ENCODE measurements at places on chromosomes 16 and 17.

GRCh38 chr17:82232876-82233785 lies 4.3 kb downstream of the SLC16A3 start:
- no peak for DNase-seq

- DNase-seq = peak; percentile 18
Observed at GRCh38 chr17:10327640-10328039, 45.2 kb downstream of the MYH13 start.

GRCh38 chr16:49488336-49488735 lies 114.7 kb downstream of the C16orf78 start:
- DNase-seq = no peak

DNA sequence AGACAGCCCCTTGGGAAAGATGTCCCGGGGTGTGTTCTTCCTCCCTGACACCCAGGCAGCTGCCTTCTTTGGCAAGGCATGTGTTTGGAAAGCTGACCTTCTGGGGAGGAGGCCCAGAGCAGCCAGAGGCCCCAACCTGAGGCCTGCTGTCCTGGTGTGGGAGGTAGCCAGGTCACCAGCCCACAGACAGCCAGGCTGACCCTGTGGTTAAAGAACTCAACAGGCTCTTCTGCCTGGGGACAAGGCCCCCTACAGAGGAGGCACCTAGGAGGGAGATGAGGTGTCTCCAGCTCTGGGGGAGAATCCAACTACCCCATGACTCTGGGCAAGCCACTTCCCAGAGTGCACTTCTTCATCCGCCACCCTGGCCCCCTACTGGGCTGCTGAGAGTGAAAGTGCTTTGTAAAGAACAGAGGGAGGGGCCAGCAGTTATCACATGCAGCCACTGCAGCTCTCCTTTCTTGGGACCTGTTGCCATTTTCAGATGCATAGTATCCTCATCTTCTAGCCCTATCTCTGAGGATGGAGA lies 13.1 kb upstream of the SREBF1 start:
- DNase-seq = no peak

- DNase-seq = no peak
Observed at GRCh38 chr17:51647826-51648225, 387.5 kb downstream of the UTP18 start.

- DNase-seq = no peak
Observed at GRCh38 chr16:30903596-30903995, 7.2 kb downstream of the CTF1 start.

- DNase-seq = peak; percentile 15
Observed at GRCh38 chr17:68511671-68512246, 471 bp upstream of the PRKAR1A start.

DNA sequence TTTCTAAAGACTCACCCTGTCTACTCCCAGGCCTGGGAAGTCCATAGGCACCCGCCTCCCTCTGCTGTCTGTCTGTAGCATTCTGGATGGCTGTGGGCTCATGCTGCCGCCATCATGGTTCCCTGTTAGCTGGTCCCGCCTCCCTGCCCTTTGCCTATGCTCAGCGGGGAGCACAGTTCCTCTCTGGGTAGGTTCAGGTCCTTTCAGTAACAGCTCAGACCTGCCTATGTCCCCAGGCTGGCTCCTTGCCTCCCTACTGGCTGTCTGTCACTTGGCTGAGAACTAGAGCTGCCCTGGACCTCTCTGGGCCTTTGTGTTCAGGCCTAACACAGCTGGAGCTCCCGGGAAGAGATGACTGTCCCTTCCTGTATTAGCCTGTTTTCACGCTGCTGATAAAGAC lies 317.9 kb downstream of the SNX29 start:
- DNase-seq = no peak

- peak; percentile 76 for DNase-seq
Observed at GRCh38 chr17:81471818-81472456, 40.7 kb downstream of the ACTG1 start.

GRCh38 chr17:74785981-74786360 lies 9.8 kb upstream of the NAT9 start:
- DNase-seq = no peak

- no peak for DNase-seq
Observed at GRCh38 chr17:45828582-45829133, 16.0 kb upstream of the SPPL2C start.

- DNase-seq = no peak
Observed at GRCh38 chr16:50546125-50546524, 2.1 kb upstream of the NKD1 start.

GRCh38 chr17:48523010-48523409 lies 7.8 kb downstream of the HOXB1 start:
- DNase-seq = no peak

- no peak for DNase-seq
Observed at GRCh38 chr17:2335726-2336214, 487 bp downstream of the TSR1 start.

GRCh38 chr16:56869513-56870275 lies 4.7 kb downstream of the SLC12A3 start:
- DNase-seq = no peak

DNA sequence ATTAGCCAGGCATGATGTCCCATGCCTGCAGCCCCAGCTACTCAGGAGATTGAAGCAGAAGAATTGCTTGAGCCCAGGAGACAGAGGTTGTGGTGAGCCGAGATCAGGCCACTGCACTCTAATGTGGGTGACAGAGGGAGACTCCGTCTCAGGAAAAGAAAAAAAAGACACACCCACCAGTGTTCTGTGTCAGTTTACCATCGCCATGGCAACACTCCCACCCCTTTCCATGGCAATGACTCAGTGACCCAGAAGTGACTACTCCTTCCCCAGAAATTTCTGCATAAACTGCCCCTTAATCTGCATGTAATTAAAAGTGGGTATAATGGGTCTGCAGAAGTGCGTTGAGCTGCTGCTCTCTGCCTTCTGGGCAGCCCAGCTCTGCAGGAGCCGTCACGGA lies 4.0 kb upstream of the ZC3H18 start:
- DNase-seq = peak; percentile 16

DNA sequence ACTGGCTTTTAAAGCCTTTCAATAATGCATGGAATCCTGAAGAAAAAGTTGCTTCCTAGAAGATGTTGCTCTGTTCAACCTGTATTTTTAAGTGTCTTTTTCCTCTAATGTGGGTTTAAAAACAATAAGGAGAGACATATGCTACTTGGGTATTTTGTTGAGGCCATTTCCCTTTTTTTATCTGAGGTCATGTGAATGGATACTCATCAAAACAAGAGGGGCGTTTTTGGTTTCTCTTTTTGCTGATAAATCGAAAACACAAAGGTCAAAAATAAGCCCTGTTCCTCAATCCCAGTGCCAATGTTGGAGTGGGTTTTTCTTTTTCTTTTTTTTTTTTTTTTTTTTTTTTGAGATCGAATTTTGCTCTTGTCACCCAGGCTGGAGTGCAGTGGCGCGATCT lies 468.0 kb upstream of the RBFOX1 start:
- DNase-seq = no peak
